ELF-1 (cell line): ENCODE measurements at places on chromosomes 7 and 10.

DNA sequence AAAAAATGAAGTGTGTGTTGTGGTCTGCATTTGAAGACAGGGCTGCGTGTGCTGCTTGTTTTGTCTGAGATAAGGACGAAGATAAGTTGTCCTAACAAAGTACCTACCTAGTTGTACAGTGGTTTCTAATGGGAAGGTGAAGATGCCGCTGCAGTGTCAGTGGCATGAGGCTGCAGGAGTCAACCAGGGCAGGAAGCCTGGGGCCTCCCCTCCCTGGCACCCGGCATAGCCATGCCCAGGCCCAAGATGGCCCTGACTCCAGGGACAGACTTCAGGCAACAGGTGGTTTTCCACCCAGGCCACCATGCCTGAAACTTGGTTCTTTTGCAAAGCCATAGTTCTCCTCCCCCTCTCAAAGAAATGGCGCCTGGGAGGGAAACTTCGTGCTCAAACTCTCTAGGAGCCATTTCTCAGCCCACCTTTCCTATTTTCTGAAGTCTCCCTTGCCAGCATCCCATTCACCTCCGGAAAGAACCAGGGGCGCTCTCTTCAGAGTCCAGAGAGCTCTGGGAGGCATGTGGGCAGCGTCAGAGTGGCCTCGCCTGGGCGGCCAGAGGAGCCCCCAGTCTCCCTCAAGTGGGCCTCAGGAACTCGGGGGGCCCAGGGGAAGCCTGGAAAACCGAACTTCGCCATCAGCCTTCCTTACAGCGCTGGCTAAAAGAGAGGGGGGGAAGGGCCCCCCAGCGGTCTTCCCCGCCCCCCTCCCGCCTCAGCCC, 2.1 kb upstream of the KAT6B start:
- DNase-seq: peak; percentile 26

DNA sequence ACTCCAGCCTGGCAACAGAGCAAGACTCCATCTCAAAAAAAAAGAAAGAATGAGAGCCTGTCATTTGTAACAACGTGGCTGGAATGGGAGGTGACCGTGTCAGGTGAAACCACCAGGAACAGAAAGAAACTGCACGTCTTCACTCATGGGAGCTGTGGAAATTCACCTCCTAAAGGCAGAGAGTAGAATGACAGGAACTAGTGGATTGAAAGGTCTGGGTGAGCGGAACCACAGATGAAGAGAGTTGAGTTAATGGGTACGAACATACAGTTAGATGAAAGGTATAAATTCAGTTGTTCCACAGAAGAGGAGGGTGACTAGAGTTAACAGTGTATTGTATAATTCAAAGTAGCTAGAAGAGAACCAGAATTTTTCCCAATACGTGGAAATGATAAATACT, 78.6 kb downstream of the MAD1L1 start:
- DNase-seq: no peak

- peak; percentile 12 for DNase-seq
Observed at GRCh38 chr10:99125879-99126278, 109.8 kb downstream of the HPSE2 start.

GRCh38 chr7:131649003-131649541, 92.6 kb upstream of the PODXL start:
- peak; percentile 74 for DNase-seq

- no peak for DNase-seq
Observed at GRCh38 chr7:110309941-110310340, 781.0 kb upstream of the LRRN3 start.

DNA sequence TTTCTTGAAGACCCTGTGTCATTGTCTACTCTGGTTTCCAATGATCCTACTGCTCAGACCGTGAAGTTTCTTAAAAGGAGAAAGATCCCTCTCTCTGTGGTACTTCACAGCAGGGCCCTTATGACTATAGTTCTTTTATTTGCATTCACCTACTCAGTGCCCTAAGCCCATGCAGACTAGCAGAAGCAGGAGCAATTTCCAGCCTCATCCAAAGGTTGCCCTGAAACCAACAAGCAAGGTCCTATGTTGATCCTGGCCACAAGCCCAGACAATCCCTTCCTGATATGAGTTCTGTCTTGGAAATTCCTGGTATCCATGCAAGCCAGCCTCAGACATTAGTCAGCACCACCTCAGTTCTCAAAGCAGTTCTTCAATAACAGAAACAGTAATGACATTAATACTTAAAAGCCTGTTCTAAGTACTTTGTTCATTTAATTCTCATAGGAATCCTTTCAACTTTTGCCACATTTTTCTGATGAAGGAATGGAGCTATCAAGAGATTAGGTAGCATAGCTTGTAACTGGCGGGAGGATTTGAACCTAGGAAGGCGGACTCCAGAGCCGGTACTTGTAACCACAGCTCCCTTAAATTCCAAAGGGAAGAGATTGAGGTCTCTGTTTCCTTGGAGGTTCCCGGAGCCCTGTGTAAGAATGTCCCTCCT, 58.1 kb upstream of the ST8SIA6 start:
- DNase-seq: peak; percentile 36

DNA sequence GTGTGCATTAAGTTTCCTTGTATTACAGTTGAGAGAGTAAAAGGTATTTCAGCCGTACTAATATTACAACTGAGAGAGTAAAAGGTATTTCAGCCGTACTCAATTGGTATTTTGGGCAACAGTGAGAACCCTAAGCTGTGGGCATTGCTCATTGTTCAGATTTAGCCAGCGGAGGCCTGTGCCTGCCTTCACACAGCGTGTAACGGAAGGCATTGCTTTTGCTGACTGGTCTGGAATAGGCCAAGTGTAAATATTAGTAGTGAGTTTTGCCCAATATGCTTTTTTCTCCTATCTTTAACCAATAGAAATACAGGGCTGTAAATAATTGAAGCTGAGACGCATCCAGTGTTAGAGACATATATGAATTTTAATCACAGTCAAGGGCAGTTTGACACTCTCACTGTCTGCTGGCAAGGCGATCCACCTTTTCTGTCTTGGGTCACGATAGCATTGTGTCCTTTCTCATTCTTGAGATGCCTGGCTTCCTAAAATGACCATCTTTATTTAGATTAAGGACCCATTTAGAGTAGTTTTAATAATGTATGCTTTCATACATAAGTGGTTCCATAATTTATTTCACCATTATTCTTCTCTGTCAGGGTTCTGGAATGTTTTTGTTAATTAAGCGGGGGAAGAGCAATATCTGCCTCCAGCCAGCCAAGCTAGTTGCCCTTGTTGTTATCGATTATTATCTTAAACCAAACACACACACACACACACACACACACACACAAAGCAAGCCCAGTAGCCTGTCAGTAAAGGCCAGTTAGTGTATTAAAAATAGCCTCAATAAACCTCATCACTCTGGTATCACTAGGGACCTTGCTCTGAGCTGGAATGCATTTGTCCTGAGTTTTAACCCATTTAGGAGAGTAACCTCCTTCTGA, 130.7 kb downstream of the CELF2 start:
- no peak for DNase-seq

DNA sequence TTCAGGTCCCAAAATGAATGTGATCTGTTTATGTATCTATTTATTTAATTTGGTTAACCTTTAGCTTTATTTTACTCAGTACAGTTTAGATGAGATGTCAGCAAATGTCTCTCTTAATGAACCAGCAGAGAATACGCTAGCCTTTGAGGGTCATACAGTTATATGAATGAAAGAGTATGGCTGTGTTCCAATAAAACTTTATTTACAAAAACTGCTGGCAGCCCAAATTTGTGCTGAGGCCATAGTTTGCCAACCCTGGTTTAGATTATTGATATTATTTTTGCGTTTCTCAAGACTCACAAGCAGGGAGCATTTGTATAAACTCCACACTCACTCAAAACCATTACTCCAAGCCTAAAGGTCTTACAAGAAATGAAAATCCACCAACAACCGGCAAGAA, 323.4 kb upstream of the NRP1 start:
- no peak for DNase-seq

DNA sequence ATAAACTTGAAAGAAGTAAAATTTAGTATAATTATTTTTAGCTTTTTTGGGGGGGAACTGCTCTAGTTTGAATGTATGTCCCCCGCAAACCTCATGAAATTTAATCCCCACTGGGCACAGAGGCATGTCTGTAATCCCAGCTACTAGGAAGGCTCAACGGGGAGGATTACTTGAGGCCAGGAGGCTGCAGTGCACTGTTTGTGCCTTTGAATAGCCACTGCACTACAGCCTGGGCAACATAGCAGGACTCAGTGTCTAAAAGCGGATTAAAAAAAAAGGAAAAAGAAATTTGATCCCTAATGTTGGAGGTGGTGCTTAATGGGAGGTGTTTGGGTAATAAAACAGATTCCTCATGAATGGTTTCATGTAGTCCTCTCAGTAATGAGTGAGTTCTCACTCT, 43.1 kb upstream of the PHF14 start:
- no peak for DNase-seq

DNA sequence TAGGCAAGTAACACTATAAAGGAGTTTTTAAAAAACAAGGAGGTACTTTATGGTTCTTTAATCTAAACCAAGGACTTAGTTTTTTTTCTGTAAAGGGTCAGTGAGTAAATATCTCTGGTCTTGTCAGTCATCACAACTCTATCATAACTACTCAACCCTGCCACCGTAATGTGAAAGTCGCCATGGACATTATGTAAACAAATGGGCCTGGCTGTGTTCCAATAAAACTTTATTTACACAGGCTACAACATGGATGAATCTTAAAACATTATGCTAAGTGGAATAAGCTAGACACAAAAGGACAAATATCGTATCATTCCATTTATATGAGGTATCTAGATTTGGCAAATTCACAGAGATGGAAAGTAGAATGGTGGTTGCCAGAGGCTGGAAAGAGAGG, 60.8 kb upstream of the SP4 start:
- DNase-seq: no peak
